Activated naive CD8-positive, alpha-beta T cell treated with anti-CD3 and anti-CD28 coated beads, Interleukin-2, amount 50 U/mL, for 24 hours (primary cell): ENCODE measurements at places on chromosomes 12 and 14.

DNA sequence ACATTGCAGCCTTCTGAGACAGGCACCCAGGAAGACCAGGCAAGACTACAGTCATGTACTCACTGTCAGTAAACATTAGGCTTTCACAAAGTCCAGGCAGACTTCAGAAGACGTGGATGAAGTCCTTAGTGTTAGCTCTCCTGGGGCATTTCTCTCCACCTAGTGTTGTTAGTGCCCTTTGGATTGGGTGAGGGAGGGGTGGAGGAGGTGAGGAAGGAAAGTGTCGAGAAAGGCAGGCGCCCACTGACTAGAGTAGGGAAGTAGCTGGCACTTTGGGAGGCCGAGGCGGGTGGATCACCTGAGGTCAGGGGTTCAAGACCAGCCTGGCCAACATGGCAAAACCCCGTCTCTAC is 20.2 kb downstream of the TMEM229B start:
- DNase-seq, result no peak

- no peak for DNase-seq
Measured at GRCh38 chr12:25839470-25839869, 119.0 kb upstream of the RASSF8 start.

- no peak for DNase-seq
Measured at GRCh38 chr12:76237086-76237701, 111.0 kb downstream of the BBS10 start.

- DNase-seq, result no peak
Measured at GRCh38 chr12:91630083-91630482, 447.5 kb upstream of the DCN start.

GRCh38 chr14:102951799-102952198 is 29.3 kb downstream of the AMN start:
- DNase-seq, result no peak

DNA sequence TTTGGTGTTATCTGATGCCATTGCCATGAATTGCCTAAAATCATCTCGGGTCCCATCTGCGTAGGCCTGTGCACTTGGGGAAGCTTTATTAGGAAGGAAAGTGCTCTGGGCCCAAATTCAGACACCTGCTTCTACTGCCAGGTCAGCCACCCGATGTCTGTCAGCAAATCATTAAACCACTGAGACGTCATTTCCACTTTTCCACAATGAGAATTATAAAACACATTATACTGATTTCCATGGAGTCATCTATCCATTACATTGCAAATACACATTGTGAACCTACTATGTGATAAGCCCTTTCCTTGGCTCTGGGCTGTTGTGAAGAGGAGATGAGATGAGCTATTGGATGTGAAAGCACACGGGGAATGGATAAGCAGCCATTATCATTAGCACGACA is 1022.9 kb downstream of the BCL11B start:
- DNase-seq, result no peak

- DNase-seq, result no peak
Measured at GRCh38 chr14:78764645-78765044, 594.5 kb downstream of the NRXN3 start.

DNA sequence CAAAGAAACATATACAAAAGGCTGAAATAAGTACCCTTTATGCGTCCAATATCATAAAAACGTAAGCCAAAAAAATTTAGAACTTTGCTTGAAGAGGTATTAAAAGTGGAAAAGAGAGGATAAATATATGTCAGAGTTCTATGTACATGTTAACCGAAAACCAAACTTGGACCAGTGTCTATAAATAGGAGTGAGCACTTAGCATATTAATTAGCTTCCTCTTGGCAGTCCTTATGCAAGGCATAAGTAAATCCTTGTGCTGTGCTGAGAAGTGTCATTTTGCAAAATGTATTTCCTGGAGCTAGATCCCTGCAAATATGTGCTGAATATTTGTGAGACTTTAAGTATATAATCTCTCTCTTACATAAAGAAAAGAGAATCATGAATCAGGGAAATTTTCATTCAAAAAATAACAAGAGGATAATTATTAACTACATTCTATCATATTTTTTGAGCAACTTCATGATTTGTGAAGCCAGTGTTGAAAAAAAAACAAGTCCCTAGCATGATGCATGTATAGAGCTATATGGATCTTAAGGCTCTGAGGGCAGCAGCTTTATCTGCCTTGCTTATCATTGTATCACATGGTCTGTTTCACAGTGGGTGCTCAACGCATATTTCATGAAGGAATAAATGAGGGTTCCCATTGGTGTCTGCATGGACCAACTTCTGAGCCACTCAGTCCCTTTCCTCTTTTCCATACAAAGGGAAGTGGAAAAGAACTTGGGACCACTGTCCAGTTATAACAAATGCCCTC is 326.1 kb downstream of the PDZRN4 start:
- DNase-seq, result no peak

- DNase-seq, result no peak
Measured at GRCh38 chr12:58850826-58851225, 69.5 kb downstream of the LRIG3 start.

GRCh38 chr12:38502415-38502814 is 185.8 kb downstream of the ALG10B start:
- no peak for DNase-seq

DNA sequence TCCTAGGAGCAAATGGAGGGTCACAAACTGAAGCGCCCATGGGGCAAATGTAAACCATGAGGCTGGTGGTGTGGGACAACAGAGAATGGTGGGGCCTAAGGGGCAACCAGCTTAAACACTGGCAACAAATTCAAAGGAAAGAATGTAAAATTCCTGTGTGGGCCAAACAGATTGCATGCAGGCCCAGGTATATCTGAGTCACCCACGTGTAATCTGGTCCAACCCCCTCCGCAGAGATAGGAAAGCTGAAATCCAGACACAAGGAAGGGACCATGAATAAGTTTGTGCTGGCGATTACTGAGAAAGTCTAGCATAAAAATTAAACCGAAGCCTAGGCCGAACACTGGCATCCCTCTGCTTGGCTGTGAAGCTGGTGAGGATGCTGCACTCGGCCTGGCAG is 71.6 kb downstream of the ITPK1 start:
- no peak for DNase-seq

- DNase-seq, result no peak
Measured at GRCh38 chr12:95962222-95962621, 19.1 kb downstream of the AMDHD1 start.

- no peak for DNase-seq
Measured at GRCh38 chr12:26798023-26798422, 35.0 kb downstream of the ITPR2 start.

GRCh38 chr14:100605230-100605629 is 18.0 kb upstream of the BEGAIN start:
- DNase-seq, result no peak

- no peak for DNase-seq
Measured at GRCh38 chr12:25744313-25744712, 191.2 kb upstream of the LMNTD1 start.

DNA sequence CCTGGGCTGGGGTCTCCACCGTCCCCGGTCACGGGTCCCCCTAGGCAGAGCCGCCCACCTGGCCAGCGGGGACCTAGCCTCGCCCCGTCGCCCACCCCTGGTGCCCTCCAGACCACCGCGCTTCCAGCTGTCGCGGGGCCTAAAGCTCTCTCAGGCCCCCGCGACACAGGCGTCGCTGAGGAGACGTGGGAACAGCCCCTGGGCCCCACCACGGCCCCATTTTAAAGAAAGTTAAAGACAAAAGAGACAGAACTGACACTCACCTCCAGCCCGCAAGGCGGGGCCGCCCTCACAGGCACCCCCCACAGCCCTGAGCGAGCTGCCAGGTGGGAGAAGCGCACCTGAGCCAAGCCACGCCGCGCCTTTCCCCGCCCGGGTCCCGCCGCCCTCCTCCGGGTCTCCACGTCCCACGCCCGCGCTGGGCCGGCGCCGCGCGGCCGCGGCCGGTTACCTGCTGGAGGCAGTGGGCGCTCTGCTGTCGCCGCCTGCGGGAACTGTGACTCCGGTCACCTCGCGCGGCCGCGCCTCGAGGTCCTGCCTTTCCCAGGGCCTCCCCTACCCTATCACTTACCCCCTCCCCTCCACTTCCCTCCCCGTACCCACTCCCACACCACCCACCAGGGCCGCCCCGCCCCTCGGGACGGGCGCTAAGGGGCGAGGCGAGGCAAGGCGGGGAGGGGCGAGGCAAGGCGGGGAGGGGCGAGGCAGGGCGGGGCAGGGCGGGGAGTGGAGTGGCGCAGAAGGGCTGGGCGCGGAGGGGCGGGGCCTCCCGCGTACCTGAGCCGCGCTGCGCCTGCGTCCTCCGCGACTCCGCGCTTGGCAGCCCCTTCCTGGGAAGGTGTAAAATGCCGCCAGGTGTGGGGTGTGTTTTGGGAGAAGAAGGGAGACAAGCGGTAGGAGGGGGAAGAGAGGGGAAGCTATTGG is 31.2 kb downstream of the TC2N start:
- DNase-seq, result peak; percentile 90

- no peak for DNase-seq
Measured at GRCh38 chr14:79629411-79630287, 581.7 kb downstream of the DIO2 start.

GRCh38 chr12:127162902-127163301 is 1104.1 kb upstream of the TMEM132C start:
- peak; percentile 42 for DNase-seq

GRCh38 chr12:4745249-4745648 is 25.0 kb downstream of the GALNT8 start:
- no peak for DNase-seq

DNA sequence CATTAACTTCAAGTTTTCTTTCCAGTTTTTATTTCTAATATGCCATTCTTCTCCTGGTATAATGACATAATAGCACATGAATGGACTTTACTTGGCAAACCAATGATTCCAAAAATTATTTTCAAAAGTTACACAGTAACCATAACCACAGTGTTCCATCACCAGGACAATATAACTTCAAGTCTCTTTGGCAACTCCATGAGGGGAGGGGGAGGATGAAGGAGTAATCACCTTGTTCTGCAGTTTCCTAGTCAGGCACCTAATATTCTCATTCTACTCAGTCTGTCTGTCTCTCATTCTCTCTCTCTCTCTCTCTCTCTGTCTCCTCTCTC is 66.6 kb downstream of the BTG1 start:
- no peak for DNase-seq

- DNase-seq, result no peak
Measured at GRCh38 chr14:99425272-99425681, 55.4 kb downstream of the SETD3 start.

GRCh38 chr14:68772761-68773381 is 20.0 kb downstream of the ZFP36L1 start:
- no peak for DNase-seq
